CD4-positive, alpha-beta T cell treated with Interleukin-12 subunit alpha and Interleukin-12 subunit beta, for 1 hour (primary cell): ENCODE measurements at places on chromosomes 2 and 18.

- no peak for DNase-seq
Measured at GRCh38 chr18:37889963-37890362, 324.4 kb upstream of the CELF4 start.

DNA sequence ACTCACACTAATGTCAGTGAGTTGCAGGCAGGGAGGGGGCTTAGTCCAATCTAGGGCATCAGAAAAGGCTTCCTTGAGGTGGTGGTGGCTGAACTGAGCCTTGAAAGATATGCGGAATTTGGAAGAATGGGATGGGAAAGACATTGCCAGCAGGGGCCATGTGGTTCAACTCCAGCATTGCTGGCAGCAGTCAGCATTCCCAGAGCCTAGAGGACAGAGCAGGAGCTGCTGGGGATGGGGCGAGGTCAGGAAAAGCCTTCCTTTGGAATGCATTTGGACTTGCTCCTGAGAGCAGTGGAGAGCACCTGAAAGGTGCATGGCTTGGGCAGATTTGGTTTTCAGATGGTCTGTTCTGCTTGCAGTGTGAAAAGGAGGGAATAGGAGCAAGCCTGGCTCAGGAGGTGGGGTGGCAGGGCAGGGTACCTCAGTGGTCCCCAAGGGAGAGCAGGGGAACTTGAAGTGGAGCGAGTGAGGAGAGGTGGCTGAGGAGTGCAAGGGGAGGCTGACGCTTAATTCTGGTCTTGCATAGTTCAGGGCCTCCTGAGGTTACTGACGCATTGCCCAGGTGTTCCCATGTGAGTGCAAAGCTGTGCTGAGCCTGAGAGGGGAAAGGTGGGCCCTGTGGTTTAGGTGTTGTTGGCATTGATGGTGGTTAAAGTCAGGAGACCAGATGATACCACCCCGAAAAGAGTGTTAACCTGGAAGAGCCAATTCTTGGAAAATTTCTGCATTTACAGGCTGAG lies 112.1 kb upstream of the MGAT5 start:
- DNase-seq = no peak

DNA sequence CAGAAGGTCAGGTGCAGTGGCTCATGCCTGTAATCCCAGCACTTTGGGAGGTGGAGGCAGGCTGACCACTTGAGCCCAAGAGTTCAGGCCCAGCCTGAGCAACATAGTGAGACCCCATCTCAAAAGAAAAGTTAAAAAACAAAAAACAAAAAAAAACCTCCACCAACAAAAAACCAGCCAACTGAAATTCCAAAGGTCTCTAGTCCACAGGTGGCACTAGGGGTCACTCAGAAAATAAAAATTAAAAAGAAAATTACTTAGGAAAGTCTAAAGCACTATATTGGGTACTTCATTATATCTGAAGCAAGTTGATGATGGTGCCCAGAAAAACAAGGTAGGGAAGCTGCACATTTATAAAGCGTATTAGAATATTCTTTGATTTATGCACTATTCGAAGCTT lies 26.9 kb downstream of the ANXA4 start:
- DNase-seq = no peak

DNA sequence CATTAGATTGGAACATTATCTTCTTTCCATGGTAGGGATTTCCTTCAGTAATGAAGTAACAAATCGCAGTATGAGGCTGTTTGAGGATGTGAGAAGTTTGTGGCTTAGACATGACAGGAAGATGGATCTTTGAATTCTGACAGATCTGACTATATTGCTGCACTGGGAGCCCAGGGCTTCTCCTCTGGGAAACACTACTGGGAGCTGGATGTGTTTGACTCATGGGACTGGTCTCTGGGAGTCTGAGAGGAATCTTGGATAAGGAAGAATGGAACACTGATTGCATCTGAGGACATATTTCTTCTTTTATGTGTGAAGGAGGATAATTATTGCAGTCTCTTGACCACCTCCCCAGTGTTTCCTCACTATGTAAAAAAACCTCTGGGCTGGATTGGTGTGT lies 77.2 kb upstream of the ST6GAL2 start:
- DNase-seq = no peak

DNA sequence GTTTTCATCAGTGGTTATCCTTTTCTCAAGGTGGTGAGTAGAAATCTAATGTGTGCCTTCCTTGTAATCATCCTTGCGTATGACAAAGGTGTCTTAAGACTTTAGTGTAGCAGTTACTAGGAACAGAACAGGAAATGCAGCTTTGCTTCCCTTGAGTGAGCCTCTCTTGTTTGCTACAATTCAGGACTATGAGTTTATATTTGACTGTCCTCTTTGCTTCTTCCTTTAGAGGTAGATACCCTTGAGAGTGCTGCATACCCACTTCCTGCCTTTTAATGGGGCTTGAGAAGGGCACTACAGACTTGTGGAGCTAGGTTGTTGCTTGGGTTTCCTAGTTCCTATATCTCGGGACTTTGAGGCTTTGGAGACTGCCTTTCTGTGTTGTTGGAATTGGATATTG lies 3.8 kb downstream of the KCNJ13 start:
- DNase-seq = peak; percentile 7

DNA sequence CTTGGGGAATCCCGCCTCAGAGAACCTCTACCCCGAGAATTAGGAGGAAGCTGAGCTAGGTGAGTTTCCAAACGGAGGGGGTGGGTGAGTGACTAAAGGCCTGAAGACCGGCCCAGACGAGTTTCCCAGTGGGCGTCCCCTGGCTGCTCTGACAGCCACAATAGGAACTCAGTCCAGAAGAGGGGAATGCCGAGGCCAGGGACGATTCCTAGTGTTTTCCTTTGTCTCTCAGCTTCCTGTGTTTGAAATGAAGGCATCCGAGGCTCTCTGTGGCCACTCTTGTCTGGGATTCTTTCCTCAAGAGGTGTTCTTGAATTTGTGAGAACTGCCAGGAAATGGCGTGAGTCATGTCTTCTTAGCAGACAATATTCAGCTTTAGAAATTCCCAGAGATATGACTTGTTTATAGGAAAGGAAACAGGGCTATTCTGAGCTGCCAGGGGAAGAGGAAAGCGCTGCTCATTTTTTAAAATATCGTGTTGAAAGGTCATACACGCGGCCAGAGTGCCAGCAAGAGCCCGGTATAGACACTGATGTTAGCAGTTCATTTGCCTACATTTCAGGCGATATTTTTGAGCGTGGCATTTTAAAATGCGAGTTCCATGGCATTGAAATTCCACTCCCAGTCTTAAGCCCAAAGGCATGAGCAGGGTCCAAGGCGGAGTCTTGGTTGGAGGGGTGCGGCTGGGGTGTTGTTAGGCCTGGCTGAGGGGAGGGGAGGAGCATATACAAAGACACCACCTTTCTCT lies 169.1 kb upstream of the KLF7 start:
- peak; percentile 15 for DNase-seq

GRCh38 chr2:137190411-137191195 lies 425.3 kb downstream of the THSD7B start:
- no peak for DNase-seq

DNA sequence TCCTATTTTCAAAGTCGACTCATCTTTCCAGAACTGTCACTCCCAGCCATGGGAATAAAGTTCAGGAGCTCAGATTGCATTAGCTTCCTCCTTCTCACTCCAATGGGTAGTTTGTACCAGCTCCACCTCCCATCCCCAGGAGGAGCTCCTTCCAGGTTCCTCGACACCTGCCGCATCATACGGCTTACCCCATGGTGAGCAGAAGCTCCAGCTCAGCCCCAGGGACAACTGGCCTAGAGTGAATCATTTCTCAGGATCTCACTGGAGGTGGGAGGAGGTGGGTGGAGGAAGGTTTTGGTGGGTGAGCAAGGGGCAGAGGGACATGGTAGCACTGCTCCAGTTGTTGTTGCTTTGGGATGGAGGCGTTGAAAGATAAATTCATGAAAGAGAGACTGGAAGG lies 196.3 kb upstream of the PKDCC start:
- no peak for DNase-seq

- DNase-seq = no peak
Measured at GRCh38 chr2:47119001-47119400, 36.1 kb downstream of the STPG4 start.

DNA sequence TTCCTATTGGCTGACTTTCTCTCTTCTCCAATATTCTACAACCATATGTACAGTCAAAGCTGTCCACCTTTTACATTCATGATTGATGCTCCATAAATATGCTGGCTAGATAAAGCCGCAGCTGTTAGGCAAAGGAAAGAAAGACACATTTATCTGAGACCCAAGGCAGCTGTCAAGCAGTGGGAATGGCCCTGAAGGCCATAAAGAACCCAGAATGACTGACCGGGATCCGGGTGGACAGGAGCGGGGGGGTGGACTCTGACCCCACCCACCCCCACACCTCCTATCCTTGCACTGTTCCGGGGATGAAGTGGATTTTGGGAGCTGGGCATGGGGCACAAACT lies 116.4 kb downstream of the RTP5 start:
- no peak for DNase-seq

GRCh38 chr2:208939852-208940251 lies 484.0 kb upstream of the MAP2 start:
- DNase-seq = no peak

- no peak for DNase-seq
Measured at GRCh38 chr2:53460347-53460746, 307.3 kb upstream of the CHAC2 start.

DNA sequence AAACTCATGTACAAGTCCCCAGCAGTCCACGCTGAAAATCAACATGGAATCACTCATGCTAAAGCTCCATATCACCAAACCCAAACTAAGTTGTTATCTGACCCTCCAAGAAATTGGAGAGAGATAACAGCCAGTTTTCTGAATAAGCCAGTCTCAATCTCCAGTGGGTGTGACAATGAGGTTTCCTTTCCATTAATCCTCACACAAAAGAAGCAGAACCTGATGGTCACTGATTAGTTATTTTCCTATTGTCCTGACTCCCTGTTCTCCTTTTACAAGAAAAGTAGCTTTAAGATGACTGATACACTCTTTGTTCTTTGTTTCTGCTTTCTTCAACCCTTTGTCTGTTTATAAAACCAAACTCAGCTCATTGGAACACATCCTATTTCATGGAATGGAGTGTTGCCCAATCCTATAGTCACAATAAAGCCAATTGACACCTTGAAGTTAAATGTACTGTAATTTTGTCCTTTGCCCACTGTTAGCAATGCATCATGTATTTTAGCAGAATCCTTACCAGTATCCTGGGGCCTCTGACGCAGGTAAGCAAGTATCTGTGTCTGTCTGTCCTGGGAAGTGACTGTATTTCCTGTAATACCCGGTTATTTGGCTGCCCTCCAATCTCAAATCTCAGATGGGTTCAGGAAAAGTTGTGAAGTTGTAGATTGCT lies 30.6 kb upstream of the SH3RF3 start:
- no peak for DNase-seq

GRCh38 chr2:177717831-177718618 lies 325.5 kb downstream of the AGPS start:
- DNase-seq = no peak

DNA sequence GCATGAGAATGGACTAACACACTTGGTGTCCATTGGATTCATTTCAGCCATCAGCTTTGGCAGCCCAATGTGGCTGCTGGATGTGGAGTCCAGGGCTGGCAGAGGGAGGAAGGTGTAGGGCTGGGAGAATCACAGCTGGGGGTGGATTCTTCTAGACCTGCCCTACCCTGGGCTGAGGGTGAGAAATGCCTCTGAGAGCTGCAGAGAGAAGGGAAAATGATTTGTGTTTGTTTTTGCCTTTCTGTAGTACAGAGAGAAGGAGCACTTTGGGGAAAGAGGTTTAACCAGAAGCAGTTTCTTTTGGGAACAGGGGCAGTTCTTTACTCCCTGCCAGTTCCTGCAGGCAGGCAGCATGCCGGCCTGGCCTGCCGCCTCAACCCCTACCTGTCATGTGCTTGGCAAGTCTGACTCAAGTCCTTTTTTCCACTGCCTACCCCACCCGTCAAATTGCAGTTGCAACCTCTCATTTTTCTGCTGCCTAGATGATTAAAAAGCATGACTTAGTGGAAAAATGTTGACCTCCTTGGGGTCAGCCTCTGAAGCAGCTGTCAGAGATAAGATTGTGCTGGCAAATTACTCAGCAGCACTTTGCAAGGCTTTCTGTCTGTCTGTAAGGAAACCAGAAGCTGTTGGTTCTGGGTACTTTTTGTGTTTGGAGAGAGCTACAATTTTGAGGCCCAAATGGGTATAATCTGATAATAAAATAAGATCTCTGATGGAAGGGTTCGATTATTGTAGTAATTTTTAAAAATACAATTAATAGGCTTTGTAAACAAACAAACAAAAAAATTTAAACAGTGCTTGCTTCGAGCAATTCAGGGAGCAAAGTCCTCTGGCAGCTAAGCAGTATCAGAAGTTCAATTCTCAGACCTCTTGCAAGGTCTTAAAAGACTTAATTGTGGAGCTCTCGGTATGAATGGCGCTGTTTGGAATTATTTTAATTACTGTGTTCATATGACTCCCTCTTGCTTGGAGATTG lies 21.7 kb downstream of the LBH start:
- DNase-seq = peak; percentile 23

- no peak for DNase-seq
Measured at GRCh38 chr2:199818754-199819153, 32.2 kb downstream of the FTCDNL1 start.

DNA sequence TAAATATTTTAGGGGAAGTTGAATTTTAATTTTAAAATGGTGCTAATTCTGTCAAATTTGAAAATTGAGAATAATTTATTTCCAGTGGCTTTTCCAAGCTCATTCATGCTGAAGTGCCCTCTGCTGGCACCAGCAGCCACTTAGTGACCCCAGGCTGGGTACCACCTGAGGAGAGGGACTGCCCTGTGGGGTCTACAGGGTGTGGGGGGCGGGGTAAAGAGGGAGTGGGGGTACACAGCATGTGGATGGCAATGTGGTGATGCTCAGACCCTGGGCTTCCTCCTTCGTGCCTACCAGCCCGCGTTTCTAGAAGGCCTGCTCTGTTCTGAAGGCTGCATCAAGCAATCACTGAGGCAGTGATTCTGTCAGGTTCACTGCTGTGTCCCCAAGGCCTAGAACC lies 45.1 kb upstream of the SCLY start:
- DNase-seq = no peak

DNA sequence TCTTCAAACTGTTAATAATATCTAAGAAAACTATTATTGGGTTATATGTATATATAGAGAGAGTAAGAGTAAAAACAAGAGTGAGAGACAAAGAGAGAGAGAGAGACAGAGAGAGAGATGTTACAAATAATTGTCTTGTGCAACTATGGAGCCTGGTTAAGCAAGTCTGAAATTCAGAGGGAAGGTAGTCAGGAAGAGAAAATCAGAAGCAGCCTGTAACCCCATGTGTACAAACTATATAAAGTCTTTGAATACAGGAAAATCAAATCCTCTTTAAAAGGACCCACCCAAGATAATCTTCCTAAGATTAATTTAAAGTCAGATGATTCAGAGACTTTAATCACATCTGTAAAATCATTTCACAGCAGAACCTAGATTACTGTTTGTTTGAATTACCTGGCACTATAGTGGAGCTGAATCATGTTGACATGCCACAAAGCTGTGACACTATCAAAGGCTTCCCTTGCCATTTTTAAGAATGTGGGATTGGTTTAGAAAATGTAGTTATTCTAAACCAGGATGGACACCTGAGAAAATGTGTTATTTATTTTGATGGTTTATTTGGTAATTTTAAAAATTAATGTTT lies 301.7 kb upstream of the FSIP2 start:
- DNase-seq = no peak

- no peak for DNase-seq
Measured at GRCh38 chr2:46334389-46335271, 37.4 kb downstream of the EPAS1 start.
